ENCODE measurements at places on chromosomes 11 and 22. TPM values are rescaled to one million over a fixed set of nuclear protein-coding genes. Genes with fewer than 3 reads are reported as not detected.

KCTD14 gene
- 7.5 TPM for total RNA-seq

THAP7 gene
- 27.0 TPM for total RNA-seq

POU2AF2 gene
- 1.9 TPM for total RNA-seq

SUSD2 gene
- 3.2 TPM for total RNA-seq

TSGA10IP gene
- not detected for total RNA-seq

GLB1L3 gene
- not detected for total RNA-seq

RASL10A gene
- total RNA-seq, result 1.2 TPM

MEI1 gene
- total RNA-seq, result 20.5 TPM

PANX2 gene
- total RNA-seq, result 0.32 TPM

PDE3B gene
- total RNA-seq, result 91.1 TPM

NPAS4 gene
- total RNA-seq, result not detected

FDX1 gene
- 27.7 TPM for total RNA-seq

DGAT2 gene
- total RNA-seq, result 3.3 TPM

SOX6 gene
- 1.6 TPM for total RNA-seq

SMIM35 gene
- total RNA-seq, result not detected

MPEG1 gene
- total RNA-seq, result 4.6 TPM

SCGB1A1 gene
- total RNA-seq, result not detected

OR51I1 gene
- not detected for total RNA-seq

CNTF gene
- 1.1 TPM for total RNA-seq

GLYAT gene
- not detected for total RNA-seq

TRIM64C gene
- total RNA-seq, result not detected

OR52E5 gene
- total RNA-seq, result not detected

OR10A2 gene
- not detected for total RNA-seq

OR2AT4 gene
- total RNA-seq, result not detected

OR51B5 gene
- not detected for total RNA-seq

PARVG gene
- 37.8 TPM for total RNA-seq

OR10A6 gene
- not detected for total RNA-seq

LRRC4C gene
- total RNA-seq, result not detected

YAP1 gene
- 102 TPM for total RNA-seq

ZNF215 gene
- total RNA-seq, result 3.0 TPM

GGT1 gene
- total RNA-seq, result 52.4 TPM

RIMBP3C gene
- not detected for total RNA-seq

NLRX1 gene
- 18.3 TPM for total RNA-seq

TIGD3 gene
- total RNA-seq, result 0.75 TPM

ARHGAP20 gene
- 2.6 TPM for total RNA-seq

ESAM gene
- 6.5 TPM for total RNA-seq

FXYD2 gene
- total RNA-seq, result 1.2 TPM

SPDYC gene
- not detected for total RNA-seq

KRTAP5-9 gene
- not detected for total RNA-seq

GPHA2 gene
- not detected for total RNA-seq

SOX10 gene
- 4.5 TPM for total RNA-seq

TMEM45B gene
- total RNA-seq, result 192 TPM

NUP160 gene
- 44.6 TPM for total RNA-seq

OR51A2 gene
- total RNA-seq, result not detected

SCUBE1 gene
- total RNA-seq, result 6.4 TPM

PHOX2A gene
- 0.79 TPM for total RNA-seq

PHLDA2 gene
- 16.2 TPM for total RNA-seq

CHST1 gene
- 0.40 TPM for total RNA-seq

CLMP gene
- 49.4 TPM for total RNA-seq

MYOD1 gene
- not detected for total RNA-seq

MMP13 gene
- not detected for total RNA-seq

SAA4 gene
- total RNA-seq, result not detected

ASCL3 gene
- total RNA-seq, result not detected

PRDM11 gene
- total RNA-seq, result 5.0 TPM

MS4A6E gene
- total RNA-seq, result not detected

LGALS12 gene
- total RNA-seq, result not detected

EMSY gene
- 35.7 TPM for total RNA-seq

PICK1 gene
- 87.6 TPM for total RNA-seq

ELFN2 gene
- total RNA-seq, result under 0.01 TPM

UPB1 gene
- total RNA-seq, result not detected

Data from transverse colon (tissue), 4 donors.